Hepatocyte (in vitro differentiated cells): ENCODE measurements at places on chromosomes 6 and 20.
A peak's percentile ranks its signal among the peaks of the same experiment; 100 is the strongest.

DNA sequence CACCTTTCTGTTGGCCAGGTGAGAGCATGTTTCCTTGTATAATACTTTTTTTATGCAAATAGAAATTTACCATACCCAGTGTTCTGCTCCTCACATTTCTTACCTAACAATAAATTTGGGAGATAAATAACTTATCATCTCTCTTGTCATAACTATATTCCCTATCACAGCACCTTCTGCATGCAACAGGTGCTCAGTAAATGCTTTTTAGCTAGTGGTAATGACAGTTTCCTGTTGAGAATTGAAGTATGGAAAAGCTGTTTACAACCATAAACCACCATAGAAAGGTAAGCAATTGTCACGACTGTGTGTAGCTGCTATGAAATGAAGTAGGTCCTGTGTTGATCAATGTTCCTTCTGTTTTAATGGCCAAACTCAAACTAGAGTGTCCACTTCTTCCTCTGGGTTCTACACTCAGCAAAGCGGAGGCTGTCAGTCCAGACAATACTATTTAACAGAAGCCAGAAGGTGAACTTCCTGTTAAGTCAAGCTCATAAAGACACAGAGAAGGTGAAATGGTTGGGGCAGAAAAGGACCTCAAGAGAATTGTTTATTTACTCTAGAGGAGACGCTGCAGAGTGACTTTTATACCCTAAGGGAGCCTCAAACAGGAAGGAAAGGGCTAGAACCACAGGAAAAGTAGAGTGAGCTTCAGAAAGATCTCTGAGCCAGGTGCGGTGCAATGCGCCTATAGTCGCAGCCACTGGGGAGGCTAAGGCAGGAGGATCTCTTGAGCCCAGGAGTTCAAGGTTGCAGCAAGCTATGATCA lies 84.0 kb upstream of the SLC22A16 start:
- no peak for DNase-seq

- no peak for DNase-seq
These were observed 9.5 kb upstream of the IGF2R start for GRCh38 chr6:159959165-159959975.

DNA sequence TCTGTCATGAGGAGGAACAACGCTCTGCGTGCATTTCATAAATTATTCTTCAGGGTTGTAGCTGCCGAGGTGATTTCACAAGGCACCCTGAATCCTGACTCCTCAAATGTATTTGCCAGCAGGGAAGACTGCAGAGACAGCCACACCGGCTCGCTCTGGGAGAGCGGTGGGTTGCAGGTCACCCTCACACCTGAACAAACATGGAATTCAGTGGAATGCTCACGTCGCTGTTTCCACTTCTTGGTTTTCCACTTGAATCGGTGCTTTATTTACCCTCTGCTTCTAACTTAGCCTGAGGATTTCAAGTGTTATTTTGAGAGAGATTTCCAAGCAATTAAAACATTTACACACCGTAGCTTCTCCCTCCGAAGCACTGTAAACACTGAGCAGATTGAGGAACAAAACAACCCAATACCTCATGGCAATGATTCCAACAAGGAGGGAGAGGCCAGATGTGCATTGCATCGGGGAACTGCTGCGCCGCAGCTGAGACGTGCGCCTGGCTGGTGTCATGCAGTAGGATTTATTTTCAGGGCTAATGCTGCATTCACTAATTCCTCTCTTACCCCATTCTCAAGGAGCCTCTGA lies 59.5 kb upstream of the GGTLC1 start:
- DNase-seq: no peak

DNA sequence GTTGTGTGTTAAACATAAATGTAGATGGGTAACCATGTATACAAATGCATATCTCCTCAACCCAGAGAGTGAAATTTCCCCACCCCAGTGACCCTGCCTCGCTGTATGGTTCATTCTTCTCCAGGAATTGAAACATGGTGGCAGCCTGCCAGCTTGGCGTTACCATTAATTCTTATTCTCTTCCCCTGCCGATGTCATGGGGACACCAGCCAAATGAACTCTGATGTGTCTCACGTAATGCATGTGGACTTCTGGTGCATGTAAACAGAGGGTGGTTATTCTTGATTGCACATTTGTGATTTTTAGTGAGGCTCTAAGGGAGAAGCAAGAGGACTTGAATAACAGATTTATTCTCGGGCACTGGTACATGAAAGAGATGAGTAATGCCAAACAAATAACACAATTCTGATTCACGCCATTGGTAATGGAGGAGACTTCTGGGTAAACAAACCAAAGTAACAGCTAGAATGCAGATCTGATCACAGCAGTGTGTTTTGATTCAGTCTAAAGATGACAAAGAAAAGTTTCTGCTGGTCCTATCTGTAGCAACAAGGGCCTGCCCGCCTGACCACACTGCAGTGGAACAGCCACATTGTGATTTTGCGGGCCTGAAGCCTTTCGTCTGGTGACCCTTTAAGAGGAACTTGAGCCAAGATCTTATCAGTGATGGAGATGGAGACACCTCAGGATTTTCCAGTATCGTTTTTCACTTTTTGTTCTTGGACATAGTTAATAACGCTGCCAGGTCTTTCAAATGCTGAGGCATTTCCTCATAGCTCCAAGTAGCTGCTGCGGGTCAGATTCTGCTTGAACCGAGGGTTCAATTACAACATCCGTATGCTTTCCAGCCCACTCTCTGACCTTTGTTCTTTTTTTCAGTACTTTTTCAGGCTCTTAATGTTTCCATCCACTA lies 171.8 kb upstream of the AKAP12 start:
- DNase-seq: no peak

DNA sequence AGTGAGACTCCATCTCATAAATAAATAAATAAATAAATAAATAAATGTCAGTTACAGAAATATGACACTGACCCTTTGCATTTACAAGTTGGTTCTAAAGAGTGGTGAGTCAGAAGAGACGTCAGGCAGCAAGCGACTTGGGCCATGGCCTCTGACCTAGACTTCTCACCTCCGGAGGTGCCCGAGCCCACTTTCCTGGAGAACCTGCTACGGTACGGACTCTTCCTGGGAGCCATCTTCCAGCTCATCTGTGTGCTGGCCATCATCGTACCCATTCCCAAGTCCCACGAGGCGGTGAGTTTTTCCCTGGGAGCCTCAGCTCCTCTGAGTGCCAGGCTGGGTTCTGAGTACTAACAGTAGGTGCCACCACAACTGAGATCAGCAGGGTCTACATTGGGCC lies 11.7 kb downstream of the MANBAL start:
- DNase-seq: no peak

GRCh38 chr6:80789912-80790570 lies 683.6 kb downstream of the BCKDHB start:
- no peak for DNase-seq

DNA sequence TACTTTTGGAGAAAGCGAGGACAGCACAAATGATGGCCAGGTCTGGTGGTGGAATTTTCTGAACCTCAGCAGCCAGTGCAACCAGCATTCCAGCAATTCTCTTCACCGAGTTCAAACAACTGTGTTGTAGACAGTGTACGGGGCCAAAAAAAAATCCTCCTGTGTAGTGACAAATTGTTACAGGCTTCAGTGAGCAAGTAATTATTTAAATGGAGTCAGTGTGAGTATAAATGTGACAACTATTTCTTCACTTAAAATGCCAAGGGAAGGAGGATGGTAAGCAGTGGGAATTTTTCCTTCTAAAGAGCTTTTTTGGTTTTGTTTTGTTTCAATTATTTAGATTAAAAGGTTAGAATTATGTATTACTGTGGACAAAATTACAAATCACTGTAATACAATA lies 154.1 kb downstream of the TMEM242 start:
- no peak for DNase-seq

- DNase-seq: peak; percentile 43
These were observed 286.7 kb upstream of the CDYL start for GRCh38 chr6:4489538-4489937.

DNA sequence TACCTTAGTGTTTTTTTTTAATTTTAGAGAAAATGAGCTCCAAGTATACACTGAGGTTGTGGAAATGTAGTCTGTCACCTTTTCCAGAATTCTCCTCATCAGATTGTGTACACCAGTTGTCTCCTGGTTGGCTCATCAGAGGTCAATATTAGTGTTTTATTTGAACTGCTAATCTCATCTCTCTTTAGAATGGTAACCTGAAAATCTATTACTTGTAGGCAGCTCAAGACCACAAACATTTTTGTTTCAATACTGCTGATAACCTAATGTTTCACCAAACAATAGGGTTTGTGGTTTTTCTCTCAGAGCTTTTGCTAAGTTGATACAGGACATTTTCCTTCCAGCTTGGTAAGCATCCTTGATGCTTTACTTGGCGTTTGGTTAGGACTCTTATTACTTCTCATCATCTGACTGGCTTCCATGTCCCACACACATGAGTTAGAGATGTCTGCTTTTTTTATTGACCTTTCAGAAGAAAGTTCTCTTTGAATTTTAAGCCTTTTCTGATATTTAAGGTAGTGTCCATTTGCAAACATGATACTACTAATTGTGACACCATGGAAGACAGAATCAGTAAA lies 15.1 kb downstream of the ADGRG6 start:
- no peak for DNase-seq

GRCh38 chr6:83292900-83293843 lies 100.0 kb downstream of the RWDD2A start:
- no peak for DNase-seq

DNA sequence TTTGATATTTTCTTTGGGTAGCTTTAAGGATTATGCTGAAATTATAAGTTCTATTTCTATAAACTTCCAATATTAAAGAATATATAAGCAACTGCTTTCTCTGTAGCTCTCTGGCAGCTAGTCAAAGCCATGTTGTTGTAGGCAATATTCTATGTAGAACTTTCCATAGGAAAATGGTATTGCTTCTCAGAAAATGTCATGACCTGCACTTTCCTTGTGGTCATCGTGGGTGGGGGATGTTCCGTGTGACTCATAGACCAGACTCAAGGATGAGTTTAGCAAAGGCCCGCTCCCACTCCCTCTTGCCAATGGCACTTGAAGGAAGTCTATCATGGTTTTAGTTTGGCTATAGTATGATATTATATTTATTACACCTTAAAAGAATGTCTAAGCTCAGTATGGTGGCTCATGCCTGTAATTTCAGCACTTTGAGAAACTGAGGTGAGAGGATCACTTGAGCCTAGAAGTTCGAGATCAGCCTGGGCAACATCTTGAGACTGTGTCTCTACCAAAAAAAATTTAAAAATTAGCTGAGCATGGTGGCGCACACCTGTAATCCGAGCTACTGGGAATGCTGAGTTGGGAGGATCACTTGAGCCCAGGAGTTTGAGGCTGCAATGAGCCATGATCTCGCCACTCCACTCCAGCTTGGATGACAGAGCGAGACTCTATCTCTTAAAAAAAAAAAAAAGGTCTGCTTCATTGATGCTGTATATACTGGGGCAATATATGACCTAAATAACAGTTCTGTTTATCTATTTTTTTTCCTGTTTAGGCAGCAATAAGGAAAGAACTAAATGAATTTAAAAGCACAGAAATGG lies 36.6 kb upstream of the LTV1 start:
- peak; percentile 29 for DNase-seq

DNA sequence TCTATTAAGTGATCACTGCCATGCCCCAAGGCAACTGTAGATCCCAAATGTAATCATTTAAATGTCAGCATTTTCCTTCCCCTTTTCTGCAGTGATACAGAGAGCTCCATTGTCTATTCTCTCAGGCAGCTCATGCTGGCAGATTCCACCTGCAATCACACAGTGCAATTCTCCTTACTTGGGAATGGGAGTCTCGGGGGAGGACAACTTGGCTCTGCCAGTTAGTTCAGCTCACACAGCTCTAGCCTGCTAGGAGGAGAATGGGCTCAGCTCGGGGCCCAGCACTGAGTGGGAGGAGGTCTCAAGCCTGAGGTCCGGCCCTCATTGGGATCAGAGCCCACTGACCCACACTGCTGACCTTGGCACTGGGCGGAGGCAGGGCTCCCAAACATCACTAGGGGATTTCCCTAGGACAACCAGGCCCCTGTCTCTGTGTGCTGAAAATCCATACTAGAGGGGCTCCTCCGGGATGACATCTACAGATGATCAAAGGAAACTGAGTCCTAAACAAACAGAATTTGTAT lies 109.2 kb upstream of the ASF1A start:
- no peak for DNase-seq

DNA sequence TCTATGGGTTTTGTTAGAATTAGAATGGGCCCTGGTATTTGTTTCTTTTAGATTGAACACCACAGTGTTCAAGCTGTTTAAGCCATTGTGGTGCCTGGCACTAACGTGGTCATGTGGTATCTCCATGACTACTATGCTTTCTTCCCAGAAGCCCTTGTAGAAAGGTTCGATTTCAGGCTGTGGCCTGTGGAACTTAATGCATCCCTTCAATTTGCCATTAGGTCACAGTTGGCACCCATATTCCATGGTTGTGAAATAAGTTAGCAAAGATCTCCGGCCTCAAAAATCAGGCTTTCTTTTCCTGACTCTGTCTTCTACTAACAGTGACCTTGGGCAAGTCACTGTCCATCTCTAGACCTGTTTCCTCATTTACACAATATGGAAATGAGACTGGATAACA lies 31.3 kb upstream of the AAR2 start:
- no peak for DNase-seq

DNA sequence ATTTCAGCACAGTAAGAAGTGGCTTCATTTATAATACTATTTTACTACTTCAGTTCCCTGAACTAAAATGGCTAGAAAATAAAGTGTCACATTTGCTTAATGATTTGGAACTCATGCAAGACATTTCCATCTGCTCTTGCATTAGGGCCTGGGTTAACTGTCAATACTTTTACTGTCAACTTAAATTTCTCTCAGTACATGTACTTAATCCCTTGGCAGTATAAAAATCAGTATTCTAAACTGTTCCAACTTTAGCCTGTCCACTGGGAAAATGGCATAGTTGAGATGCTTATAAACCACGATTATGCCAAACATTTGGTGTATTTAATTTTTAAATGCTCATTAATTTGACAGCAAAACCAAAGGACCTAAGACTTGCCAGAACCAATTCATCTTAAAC lies 154.5 kb downstream of the ASCC3 start:
- no peak for DNase-seq

- DNase-seq: no peak
These were observed 237.5 kb downstream of the CDC5L start for GRCh38 chr6:44624936-44625573.

DNA sequence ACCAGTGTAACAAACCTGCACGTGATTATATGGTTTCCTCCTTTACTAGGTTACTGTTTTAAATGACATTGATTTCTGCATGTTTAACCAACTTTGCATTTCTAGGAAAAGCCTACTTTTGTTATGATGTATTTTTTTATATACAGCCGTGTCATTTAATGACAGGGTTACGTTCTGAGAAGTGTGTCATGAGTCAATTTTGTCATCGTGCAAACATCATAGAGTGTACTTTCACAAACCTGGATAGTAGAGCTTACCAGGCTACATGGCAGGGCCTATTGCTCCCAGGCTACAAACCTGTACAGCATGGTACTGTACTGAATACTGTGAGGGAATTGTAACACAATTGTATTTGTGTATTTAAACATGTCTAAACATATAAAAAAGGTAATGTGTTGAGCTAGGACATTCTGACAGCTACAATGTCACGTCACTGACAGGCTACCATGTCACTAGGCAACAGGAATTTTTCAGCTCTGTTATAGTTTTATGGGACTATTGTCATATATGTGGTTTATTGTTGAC lies 205.3 kb downstream of the PRL start:
- DNase-seq: no peak
